ENCODE measurements at places on chromosomes 5 and 9.

DNA sequence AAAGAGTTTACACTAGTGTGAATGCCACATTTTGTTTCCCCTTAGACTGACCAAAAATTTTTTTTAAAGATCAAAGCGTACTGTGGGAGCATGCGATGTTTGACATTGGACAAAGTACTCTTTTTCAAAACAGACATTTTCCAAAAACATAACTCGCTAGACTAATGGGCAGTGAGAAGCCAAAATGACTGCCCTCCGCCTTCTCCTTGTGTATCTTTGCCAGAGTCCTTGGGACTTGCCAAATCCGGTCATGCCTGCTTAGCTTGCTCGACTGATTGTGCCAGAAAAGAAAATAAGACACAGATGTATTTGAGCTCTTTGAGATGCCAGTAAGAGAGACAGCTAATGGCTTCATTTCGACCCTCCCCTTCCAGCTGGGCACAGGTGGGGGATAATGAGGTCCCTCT is 157.5 kb downstream of the MAPKAP1 start:
- peak; percentile 80 for DNase-seq

- no peak for DNase-seq
Measured at GRCh38 chr5:40790947-40791593, 7.1 kb downstream of the PRKAA1 start.

GRCh38 chr5:133687212-133688061 is 75.1 kb upstream of the FSTL4 start:
- no peak for DNase-seq

GRCh38 chr9:15149450-15149849 is 157.6 kb downstream of the TTC39B start:
- DNase-seq: no peak

GRCh38 chr5:135034236-135034962 is 371 bp upstream of the PITX1 start:
- no peak for DNase-seq

DNA sequence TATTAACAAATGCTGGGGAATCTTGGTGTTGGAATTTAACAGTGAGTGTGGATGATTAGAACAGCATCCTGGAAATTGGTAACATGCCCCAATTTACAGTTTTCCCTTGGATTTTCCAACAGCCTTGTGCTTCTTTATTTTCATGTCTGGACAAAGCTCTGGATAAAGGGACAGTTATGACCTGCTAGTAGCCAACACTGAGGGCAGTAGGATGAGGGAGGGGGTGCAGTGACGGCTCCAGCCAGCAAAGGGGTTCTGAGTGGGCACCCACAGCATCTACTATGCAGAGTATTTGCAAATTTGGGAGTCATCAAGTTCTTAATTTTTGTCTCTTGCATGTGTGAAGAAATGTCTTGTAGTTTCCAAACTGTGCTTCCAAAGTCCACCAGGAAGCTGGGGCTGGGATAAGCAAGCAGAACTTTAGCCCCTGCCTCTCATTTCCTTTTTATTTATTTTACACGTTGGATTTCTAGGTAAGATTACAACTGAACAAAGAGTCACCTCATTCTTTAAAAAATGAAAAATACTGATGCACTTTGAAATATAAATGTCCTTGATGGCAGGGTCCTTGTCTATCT is 63.0 kb upstream of the SELENOP start:
- no peak for DNase-seq

Measured in cerebellum (tissue), 4 donors.